ENCODE measurements at places on chromosomes 2 and 18.

DNA sequence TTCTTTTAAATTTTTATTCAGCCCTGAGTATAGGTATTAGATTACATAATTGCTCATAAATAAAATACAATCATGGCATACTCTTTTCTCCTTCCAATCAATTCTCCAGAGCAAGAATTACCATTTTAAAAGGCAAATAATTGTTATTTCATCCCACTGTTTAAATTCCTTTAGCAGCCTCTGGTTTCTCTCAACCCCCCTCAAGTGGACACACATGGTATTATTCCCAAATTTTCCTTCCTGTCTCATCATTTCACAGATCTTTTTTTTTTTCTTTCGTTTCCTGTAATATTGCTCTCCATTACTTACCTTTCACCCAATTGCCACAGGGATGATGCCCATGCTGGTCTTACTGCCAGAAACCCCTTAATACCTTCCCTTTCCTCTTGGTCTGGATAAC lies 385.2 kb downstream of the RIT2 start:
- DNase-seq: no peak

GRCh38 chr2:207944334-207944733 lies 81.0 kb downstream of the PLEKHM3 start:
- DNase-seq: no peak

GRCh38 chr2:127205218-127206125 lies 14.6 kb downstream of the CYP27C1 start:
- no peak for DNase-seq

DNA sequence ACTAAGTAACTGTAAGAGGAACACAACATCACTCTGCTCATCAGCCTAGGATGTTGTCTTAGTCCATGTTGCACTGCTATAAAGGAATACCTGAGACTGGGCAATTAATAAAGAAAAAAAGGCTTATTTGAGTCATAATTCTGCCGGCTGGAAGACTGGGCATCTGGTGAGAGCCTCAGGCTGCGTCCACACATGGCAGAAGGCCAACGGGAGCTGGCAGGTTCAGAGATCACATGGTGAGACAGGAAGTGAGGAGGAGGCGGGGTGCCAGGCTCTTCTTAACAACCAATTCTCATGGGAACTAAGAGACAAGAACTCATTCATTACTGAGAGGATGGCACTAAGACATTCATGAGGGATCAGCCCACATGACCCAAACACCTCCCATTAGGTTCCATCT lies 46.8 kb downstream of the EPG5 start:
- DNase-seq: peak; percentile 58

- no peak for DNase-seq
These were observed 131.6 kb downstream of the RNF144A start for GRCh38 chr2:7048762-7049294.

GRCh38 chr2:55099878-55100820 lies 49.9 kb upstream of the RTN4 start:
- no peak for DNase-seq

GRCh38 chr2:149063177-149063576 lies 24.7 kb downstream of the LYPD6B start:
- DNase-seq: no peak

DNA sequence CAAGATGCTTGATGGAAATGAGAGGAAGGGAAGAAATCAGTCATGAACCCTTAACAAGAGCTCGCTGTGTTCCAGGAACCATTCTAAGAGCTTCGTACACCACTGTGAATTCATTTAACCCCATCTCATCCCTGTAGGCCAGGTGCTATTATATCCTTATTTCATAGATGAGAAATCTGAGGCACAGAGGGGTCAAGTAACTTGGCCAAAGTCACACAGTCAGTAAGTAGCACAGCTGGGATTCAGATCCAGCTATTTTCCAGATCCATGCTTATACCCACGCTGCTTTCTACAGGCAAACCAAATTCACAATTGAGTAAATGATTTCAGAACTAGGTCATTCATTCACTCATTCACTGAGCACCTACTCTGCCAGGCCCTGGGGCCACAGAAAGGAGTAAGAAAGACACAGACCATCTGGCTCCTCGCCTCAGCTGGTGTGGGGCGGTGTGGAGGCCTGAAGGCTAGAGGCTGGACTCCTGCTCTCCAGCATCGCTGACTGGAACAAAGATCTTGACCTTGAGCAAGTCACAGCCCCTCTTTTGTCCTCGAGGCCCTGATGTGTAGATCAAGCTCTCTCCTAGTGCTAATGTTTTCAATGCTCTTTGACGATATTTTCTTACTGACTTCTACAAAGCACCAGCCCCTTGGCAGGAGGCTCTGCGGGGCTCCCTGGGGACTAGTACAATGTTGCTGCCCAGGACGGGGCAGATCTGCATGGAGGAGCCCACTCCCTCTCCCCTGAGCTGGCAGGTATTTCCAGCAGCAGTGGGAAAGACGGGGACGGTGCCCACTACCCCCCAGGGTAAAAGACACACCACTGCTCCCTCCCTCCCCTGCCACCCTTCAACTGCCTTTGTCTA lies 26.5 kb downstream of the STEAP3 start:
- no peak for DNase-seq

- DNase-seq: no peak
These were observed 1711.4 kb upstream of the PIK3C3 start for GRCh38 chr18:40243607-40244006.

DNA sequence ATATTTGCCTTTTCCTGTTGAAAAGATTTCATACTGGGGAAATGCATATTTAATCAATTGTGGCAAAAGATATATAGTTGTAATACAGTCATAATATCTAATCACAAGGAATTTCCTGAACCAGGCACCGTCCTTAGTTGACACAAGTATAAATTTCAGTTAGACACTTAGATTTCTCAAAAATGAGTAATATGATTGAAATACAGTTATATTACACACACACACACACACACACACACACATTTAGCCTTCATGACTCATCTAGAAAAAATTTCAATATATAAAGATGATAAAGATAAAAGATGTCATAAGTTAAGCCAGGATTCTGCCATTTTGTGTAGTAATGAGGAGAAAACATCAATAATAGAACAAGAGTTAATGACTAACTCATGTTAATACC lies 258.4 kb upstream of the ZNF804A start:
- DNase-seq: no peak

DNA sequence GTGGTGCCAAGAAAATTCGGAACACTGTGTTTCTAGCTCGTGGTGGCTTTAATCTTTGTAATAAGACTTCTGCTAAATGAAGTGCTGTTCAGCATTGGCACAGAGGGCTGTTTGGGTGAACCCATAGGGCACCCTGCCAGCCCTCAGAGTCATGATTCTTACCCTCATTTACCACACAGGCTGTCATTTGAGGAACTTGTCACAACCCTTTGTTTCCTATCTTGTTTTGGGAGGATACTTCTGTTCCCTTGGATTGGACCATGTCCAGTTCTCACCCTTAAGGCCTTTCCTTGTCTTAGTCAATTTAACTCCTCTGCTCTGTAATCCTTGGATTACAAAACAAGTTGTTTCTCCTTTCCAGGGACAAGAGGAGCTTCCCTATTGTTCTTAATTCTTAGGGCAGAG lies 225.7 kb downstream of the MTX2 start:
- DNase-seq: no peak

Measured in NCI-H774 (cell line).